ENCODE measurements at places on chromosomes 5 and 9.

- ATAC-seq: peak; percentile 48
Observed at GRCh38 chr5:10760096-10760920, 726 bp downstream of the DAP start.

DNA sequence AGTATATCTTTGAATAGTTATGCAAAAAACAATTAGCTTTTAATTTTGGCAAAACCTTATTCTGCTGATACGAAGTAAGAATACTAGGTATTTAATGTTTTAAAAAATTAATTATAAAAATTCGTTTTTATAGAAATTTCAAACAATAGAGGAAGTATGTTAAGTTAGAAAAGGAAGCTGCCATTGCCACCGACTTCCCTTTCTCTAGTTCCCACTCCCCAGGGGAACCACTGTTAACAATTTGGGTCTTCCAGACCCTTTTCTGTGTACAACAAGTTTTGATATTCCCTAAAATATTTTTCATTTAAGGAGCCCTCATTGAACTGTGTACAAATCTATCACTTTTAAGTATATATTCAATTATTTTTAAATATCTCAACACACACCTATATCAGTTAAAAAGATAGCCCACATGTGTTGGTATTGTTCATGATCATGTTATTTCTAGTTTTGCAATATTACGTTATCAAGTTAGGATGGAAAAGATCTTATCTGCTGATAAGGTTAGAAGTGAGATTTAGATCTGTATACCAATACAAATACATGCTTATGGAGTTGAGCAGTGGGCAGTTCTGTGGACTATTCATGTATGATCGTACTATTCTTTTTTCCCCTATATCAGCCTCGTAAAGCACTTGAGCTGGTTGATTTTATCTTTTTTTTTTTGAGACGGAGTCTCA lies 25.9 kb downstream of the NDFIP1 start:
- no peak for ATAC-seq

- ATAC-seq: peak; percentile 11
Observed at GRCh38 chr9:35397216-35397698, 92.7 kb upstream of the RUSC2 start.

DNA sequence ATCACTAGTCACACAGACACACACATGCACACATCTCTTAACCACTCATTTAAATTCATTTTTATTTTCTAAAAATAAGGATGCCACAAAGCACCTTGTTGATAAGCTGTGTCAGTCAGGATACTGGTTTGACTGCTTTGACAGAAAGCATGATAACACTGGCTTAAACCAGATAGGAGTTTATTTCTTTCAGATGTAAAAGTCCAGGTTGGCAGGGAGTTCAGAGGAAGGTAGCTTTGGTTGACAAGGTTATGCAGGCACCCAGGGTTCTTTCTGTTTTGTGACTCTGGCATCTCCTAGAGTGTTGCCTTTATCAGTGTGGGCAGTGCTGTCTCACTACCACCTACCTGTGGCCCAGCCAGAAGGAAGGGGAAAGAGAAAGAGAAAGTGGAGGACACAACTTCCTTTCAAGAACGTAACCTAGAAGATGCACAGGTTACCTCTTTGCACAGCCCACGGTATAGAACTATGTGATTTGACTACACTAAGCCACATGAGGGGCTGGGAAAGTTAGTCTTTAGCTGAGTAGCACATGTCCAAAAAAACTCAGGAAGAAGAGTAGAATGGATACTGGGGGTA lies 334.7 kb downstream of the OSTF1 start:
- no peak for ATAC-seq

GRCh38 chr5:157947156-157947555 lies 88.2 kb upstream of the CLINT1 start:
- ATAC-seq: no peak

DNA sequence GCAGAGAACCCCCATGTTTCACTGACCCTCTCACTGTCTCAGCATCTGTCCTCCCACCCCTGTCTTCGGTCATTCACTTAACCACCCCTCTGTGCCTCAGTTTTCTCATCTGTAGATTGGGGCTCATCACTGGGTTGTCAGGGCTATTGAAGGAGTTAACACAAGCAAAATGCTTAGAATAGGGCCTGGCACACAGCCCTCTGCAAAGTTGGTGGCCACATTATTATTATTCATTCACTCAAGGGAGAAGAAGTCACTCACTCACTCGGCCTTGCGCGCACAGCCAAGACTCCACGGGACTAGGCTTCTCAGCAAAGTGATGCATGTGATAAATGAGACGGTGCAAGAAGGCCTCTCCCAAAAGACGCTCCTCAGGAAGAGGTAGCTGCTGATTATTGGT lies 8.0 kb downstream of the PDGFRB start:
- ATAC-seq: no peak

DNA sequence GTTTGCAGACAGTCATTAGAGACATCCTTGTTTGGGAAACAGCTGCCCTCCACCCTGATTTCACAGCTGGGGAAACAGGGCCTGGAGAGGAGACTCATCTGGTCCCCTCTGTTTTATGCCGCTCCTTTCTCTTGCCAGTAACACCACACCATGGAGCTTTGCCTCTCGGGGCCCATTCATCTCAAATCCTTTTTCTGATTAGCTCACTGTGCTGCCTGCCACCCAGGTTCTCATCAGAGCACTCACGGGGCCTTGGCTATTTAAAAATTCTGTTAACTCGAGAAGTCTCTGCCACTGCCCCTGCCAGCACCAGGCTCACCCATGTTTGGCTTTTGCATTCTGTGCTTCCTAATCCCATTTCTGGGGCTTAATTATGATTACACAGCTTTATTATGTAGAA lies 36.8 kb upstream of the C5orf58 start:
- ATAC-seq: no peak

Data from activated T-helper 17 cell treated with anti-CD3 and anti-CD28 coated beads, Interleukin-2, amount 50 U/mL, for 72 hours (primary cell).